ENCODE measurements at places on chromosomes 2 and 18.

- no peak for DNase-seq
- no peak overlapping the region for H3K4me3 ChIP-seq
- no peaks in the 10 kb centered on the region for H3K27me3 ChIP-seq
- H3K36me3 ChIP-seq = no peaks in the 10 kb centered on the region
Measured at GRCh38 chr2:187684174-187684573, 129.9 kb upstream of the TFPI start.

DNA sequence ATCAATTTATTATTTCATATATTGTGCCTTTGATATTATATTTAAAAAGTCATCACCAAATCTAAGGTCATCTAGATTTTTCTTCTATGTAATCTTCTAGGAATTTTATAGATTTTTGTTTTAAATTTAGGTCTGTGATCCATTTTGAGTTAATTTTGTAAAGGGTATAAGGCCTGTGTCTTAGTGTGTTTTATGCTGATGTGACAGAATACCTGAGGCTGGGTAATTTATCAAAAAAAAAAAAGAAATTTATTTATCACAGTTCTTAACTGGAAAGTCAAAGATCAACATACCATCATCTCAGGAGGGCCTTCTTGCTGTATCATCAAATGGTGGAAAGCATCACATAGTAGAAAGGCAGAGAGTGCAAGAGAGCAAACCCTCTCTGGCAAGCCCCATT is 216.2 kb downstream of the PDE1A start:
- no peaks in the 10 kb centered on the region for H3K27me3 ChIP-seq
- H3K4me1 ChIP-seq = peaks cover 20% of the 10 kb centered on the region
- no peak overlapping the region for H3K27ac ChIP-seq
- H3K4me3 ChIP-seq = no peak overlapping the region

DNA sequence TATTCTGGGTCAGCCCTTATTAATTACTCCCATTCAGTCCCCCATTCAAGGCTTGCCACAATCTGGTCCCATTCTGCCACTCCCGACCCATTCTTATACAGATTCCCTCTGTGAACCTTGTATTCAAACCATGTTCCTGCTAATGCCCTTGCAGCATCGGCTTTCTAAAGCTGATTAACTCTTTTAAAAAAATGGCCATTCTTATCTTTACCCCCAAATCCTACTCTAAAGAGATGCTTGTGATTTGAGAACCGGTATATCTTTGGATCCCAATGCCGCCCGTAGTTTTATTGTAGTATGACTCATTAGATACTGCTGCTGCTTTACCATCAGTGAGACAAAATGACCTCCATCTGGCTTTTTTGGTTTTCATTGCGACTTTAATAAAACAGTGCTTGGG is 72.2 kb downstream of the XRCC5 start:
- H3K4me3 ChIP-seq = no peak overlapping the region
- no peaks in the 10 kb centered on the region for H3K27me3 ChIP-seq
- no peak for DNase-seq

DNA sequence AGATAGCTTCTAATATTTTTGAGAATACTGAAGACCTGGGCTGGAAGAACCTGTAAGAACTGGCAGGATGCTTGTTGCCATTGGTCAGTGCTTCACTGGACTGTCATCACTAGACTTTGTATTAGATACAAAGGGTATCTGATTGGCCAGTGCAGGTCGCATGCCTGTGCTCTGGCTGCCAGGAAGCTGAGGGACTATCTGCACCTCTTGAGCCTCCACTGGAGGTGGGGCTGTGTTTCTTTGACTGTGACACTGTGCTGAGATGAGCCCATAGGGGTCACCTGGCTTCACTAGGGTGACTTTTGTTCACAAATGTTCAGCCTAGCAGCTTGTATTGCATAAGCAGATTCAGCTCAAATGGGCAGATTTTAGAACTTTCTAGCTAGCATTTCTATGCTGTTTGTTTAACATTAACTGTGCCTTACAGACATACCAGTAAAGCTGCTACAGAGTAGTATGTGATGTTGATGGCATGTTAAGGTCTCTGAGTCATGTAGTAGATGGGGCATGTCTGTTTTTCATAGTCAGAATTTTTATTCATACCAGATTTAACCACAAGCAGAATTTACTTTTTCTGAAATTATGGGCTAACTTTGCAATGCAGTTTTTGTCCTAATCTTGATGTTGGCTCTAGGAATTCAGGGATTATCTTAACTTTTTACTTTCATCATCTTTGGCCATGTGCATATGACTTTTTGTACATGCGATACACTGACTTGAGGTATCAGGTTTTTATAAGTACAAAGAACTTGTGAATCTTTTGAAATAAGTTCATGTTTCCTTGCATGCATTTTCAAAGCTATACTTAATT is 56.1 kb downstream of the RHBDD1 start:
- H3K36me3 ChIP-seq = peaks cover under 1% of the 10 kb centered on the region
- no peak for DNase-seq
- no peaks in the 10 kb centered on the region for H3K4me1 ChIP-seq
- no peak overlapping the region for H3K27ac ChIP-seq
- H3K4me3 ChIP-seq = no peak overlapping the region
- H3K27me3 ChIP-seq = no peaks in the 10 kb centered on the region

GRCh38 chr18:58492891-58493469 is 135.9 kb downstream of the ALPK2 start:
- no peaks in the 10 kb centered on the region for H3K36me3 ChIP-seq
- no peaks in the 10 kb centered on the region for H3K27me3 ChIP-seq
- no peak for DNase-seq
- no peak overlapping the region for H3K4me3 ChIP-seq

GRCh38 chr2:173451118-173451517 is 96.4 kb downstream of the CDCA7 start:
- H3K4me3 ChIP-seq = no peak overlapping the region
- no peaks in the 10 kb centered on the region for H3K36me3 ChIP-seq
- H3K27ac ChIP-seq = no peak overlapping the region
- no peak for DNase-seq
- H3K4me1 ChIP-seq = peaks cover 21% of the 10 kb centered on the region

- H3K4me3 ChIP-seq = no peak overlapping the region
- no peaks in the 10 kb centered on the region for H3K36me3 ChIP-seq
- no peaks in the 10 kb centered on the region for H3K4me1 ChIP-seq
- DNase-seq = no peak
- H3K27ac ChIP-seq = no peak overlapping the region
Measured at GRCh38 chr2:95385570-95385984, 16.9 kb upstream of the FAHD2A start.

GRCh38 chr18:35564795-35565453 is 16.6 kb upstream of the GALNT1 start:
- no peak for DNase-seq
- no peaks in the 10 kb centered on the region for H3K27me3 ChIP-seq
- H3K4me3 ChIP-seq = no peak overlapping the region
- no peak overlapping the region for H3K27ac ChIP-seq

- DNase-seq = no peak
- no peak overlapping the region for H3K27ac ChIP-seq
- no peaks in the 10 kb centered on the region for H3K36me3 ChIP-seq
- H3K4me3 ChIP-seq = no peak overlapping the region
- peaks cover under 1% of the 10 kb centered on the region for H3K4me1 ChIP-seq
- H3K27me3 ChIP-seq = peaks cover 12% of the 10 kb centered on the region
Measured at GRCh38 chr2:204539019-204539385, 6.3 kb upstream of the PARD3B start.

GRCh38 chr2:33478968-33479731 is 2.7 kb downstream of the RASGRP3 start:
- H3K36me3 ChIP-seq = no peaks in the 10 kb centered on the region
- no peak overlapping the region for H3K4me3 ChIP-seq
- DNase-seq = no peak
- H3K27ac ChIP-seq = no peak overlapping the region

- H3K36me3 ChIP-seq = no peaks in the 10 kb centered on the region
- H3K27ac ChIP-seq = no peak overlapping the region
- H3K4me3 ChIP-seq = no peak overlapping the region
- peaks cover 6% of the 10 kb centered on the region for H3K4me1 ChIP-seq
- DNase-seq = no peak
Measured at GRCh38 chr2:9812945-9813311, 30.3 kb upstream of the TAF1B start.

DNA sequence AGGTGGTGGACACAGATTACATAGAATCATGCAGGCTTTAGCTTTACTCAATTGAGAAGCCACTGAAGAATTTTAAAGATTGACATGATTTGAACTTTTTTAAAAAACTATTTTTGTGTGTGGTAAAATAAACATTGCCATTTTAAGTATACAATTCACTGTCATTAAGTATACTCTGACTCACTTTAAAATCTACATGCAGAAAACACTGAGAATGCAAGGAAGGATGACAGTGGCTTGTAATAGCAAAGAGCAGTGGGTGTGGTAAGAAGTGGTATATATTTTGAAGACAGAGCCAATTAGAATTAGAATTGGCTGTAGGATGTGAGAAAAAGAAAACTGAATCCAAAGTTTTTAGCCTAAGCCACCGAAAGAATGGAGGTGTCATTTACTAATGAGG is 14.9 kb downstream of the TRMT61B start:
- no peaks in the 10 kb centered on the region for H3K27me3 ChIP-seq
- peaks cover 14% of the 10 kb centered on the region for H3K36me3 ChIP-seq
- no peak overlapping the region for H3K4me3 ChIP-seq
- no peaks in the 10 kb centered on the region for H3K4me1 ChIP-seq

DNA sequence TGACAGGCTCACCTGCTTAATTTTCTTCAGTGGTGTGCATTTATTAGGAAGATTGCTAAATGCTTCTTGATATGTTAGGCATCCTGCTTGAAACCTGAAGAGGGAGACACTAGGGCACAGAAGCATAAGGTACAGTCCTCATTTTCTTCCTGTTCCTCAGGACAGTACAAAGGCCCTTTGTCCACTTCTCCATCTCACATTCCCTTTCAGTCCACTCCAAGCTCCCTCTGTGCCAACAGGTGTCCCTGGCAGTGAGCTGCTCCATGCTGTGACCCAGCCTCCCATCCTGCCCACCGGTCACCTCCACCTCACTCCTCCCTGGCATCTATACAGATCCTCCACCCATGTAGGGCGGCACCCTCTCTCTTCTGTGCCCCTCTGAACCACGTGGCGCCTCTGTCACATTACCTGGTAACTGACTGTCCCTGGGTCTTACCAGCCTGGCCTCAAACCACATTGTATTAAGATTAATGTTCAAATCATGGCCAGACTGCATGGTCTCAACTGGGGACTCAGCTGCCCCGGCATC is 162.8 kb downstream of the VAPA start:
- H3K27ac ChIP-seq = no peak overlapping the region
- no peaks in the 10 kb centered on the region for H3K27me3 ChIP-seq
- peaks cover 5% of the 10 kb centered on the region for H3K4me1 ChIP-seq
- peaks cover 3% of the 10 kb centered on the region for H3K36me3 ChIP-seq
- no peak overlapping the region for H3K4me3 ChIP-seq

DNA sequence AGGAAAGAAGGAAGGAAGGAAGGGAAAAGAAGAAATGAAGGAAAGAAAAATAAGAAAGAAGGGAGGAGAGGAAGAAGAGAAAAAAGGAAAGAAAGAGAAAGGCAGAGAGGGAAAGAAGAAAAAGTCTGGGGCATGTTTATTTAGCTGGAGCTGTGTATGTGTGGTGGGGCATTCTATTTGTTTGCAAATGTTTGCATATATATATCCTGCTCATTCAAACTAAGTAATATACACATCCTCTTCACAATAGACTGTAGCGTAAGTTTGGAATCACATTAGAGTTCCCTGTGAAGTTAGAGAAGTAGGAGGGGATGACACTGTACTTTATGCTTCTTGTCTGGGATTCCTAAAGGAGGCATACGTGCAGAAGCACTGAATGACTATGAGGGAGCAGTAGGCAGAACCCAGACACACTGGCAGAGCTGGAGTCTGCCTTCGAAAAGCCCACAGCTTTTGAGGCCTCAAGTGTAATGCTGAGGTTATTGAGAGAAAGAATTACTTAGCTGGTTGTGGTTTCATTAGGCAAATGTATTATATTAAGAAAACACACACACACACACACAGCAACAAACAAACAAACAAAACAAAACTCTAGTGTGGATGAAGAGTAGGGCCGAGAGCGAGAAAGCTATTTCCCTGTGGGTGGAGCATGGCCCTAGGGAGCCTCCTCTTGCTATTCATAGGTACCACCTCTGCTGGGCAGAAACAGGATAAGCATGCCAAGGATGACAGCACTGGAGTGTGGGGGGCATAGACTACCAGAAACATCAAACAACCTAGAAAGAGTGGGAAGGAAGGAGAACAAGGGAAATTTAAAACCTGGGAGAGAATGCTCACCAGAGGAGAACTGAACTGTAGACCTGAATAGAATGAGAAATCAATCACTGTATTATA is 905.1 kb upstream of the NXPH2 start:
- no peak for DNase-seq
- H3K27me3 ChIP-seq = no peaks in the 10 kb centered on the region
- H3K4me3 ChIP-seq = no peak overlapping the region

GRCh38 chr18:31430072-31430471 is 17.5 kb upstream of the DSG3 start:
- no peak overlapping the region for H3K27ac ChIP-seq
- H3K27me3 ChIP-seq = no peaks in the 10 kb centered on the region
- no peak overlapping the region for H3K4me3 ChIP-seq
- DNase-seq = no peak
- H3K4me1 ChIP-seq = peaks cover 13% of the 10 kb centered on the region

- H3K4me3 ChIP-seq = no peak overlapping the region
- no peaks in the 10 kb centered on the region for H3K36me3 ChIP-seq
Measured at GRCh38 chr2:212532585-212532984, 6.0 kb downstream of the ERBB4 start.

- H3K27ac ChIP-seq = no peak overlapping the region
- H3K36me3 ChIP-seq = no peaks in the 10 kb centered on the region
- DNase-seq = no peak
- peaks cover 99% of the 10 kb centered on the region for H3K27me3 ChIP-seq
- H3K4me3 ChIP-seq = no peak overlapping the region
Measured at GRCh38 chr2:65281627-65282351, 54.2 kb downstream of the ACTR2 start.

DNA sequence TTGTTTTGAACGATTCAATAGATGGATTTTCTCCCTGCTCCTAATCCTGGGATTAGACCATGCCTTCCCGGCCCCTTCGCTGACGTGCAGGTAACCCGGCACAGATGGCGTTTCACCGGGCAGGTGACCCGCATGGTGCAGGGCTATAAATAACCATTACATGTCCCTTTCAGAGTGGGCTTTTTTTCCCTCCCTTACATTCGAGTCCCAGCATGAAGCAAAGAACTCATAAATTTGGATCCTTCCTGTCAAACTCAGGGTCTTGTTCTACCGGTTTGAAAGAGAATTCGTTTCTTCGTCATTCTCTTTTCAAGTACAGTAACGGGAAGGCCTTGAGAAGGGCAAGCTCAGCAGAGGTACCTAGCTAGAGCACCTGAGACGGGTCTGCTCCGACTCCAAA is 46.1 kb downstream of the EDAR start:
- DNase-seq = no peak
- H3K4me3 ChIP-seq = no peak overlapping the region
- peaks cover 3% of the 10 kb centered on the region for H3K27me3 ChIP-seq

DNA sequence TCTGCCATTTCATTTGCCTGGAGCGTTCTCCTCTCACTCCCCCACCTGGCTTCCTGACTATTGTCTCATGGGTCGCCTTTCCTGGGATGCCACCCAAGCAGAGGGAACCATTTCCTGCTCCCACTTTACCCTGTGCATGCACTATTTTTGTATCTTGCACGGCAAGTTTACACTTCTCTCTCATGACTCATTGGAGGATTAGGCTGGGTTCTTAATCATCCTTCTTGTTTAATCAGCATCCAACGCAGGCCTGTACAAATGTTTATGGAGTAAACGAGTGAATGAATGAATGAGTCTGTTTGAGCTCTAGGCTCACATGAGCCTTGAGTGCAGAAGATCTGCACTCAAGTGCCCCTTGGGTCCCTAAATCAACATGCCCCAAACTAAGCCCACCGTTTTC is 3.8 kb upstream of the ARHGAP25 start:
- H3K4me1 ChIP-seq = peaks cover 25% of the 10 kb centered on the region
- no peak overlapping the region for H3K27ac ChIP-seq
- no peak for DNase-seq
- no peaks in the 10 kb centered on the region for H3K27me3 ChIP-seq

- H3K27ac ChIP-seq = no peak overlapping the region
- H3K27me3 ChIP-seq = peaks cover 7% of the 10 kb centered on the region
- H3K36me3 ChIP-seq = no peaks in the 10 kb centered on the region
Measured at GRCh38 chr2:172398440-172398839, 28.9 kb upstream of the ITGA6 start.

Measured in WTC11 (cell line).